Right hindlimb (tissue), 1 donor: ENCODE measurements at places on chromosomes 12 and 14.

DNA sequence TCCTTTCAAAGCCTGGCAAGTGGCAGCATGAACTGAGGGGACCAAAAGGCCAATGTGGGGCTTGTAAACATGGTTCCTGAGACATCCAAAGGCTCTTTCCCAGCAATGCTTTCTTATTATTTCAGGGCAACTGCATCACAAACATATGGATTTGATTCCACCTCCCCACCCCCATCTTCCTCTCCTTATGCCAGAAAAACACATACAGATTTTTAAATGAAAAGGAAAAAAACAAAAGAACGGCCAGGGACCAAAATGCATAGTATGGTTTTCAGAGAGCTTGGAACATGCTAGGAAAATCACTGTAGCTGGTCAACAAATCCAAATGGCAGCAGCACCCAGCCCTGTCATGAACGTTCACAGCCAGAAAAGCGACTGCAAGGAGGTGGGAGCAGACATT, 167.6 kb downstream of the ANO2 start:
- no peak for DNase-seq

- no peak for DNase-seq
Observed at GRCh38 chr12:10304161-10304574, 3.5 kb upstream of the KLRD1 start.

GRCh38 chr12:40325349-40325960, 100.7 kb downstream of the LRRK2 start:
- no peak for DNase-seq

DNA sequence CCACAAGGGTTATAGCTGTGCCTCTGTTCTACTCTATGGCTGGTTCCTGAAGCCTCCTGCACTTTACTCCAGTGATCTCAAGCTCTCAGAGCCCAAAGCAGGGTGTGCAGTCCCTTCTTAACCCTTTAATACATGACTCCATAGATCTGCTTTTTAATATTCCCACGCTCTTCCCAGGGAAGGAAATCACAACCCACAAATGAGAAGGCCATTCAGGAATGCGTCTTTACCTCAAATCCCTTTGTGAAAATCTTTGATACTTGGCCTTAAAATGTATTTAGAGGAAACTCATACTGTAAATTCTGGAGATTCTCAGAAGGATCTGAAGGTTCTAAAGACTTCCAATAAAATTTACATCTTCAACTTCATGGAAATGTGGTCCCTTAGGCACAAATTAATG, 17.0 kb downstream of the NID2 start:
- DNase-seq, result no peak

DNA sequence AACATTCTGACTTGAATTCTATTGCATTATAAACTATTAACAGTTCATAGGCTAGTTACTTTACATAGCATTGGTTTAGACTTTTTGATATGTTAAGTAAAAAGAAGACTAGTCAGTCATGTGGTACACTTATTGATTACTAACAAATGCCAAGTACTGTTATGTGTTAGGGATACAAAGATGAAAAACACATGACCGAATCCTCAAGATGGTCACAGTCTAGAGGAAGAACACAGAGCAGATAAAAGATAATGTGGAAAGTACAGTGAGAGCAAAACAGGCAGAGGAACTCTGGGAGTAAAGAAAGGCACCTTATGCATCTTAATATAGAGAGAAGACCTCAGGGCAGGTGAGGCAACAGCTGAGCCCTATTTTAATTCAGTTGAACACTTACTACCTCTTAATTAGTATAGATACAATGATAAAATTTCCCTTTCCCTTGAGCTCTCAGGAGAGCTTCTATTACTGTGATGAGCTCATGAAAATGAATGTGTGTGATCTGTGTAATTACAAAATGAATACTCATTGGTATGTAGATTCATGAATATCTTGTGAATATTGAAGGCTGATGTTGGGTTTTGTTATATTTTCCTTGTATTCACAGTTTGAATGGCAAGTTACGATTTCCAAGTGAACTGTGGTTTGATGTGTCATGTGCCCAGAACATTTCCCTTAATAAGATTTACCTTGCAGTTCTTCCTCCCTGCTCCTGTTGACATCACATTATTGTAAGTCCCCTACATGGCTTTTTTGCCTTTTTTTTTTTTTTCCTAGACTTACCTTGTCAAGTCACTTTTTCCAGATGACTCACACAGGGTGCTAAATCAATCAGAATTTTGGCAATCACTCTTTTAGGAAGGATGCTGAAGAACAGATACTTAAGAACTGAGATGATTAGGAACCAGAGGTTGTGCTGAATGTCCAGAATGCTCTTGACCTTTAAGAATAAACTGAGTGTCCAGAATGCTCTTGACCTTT, 29.5 kb upstream of the MSRB3 start:
- no peak for DNase-seq

- DNase-seq, result no peak
Observed at GRCh38 chr12:99111600-99111999, 466.5 kb downstream of the APAF1 start.

- no peak for DNase-seq
Observed at GRCh38 chr12:69026336-69026735, 93.4 kb upstream of the CPM start.

DNA sequence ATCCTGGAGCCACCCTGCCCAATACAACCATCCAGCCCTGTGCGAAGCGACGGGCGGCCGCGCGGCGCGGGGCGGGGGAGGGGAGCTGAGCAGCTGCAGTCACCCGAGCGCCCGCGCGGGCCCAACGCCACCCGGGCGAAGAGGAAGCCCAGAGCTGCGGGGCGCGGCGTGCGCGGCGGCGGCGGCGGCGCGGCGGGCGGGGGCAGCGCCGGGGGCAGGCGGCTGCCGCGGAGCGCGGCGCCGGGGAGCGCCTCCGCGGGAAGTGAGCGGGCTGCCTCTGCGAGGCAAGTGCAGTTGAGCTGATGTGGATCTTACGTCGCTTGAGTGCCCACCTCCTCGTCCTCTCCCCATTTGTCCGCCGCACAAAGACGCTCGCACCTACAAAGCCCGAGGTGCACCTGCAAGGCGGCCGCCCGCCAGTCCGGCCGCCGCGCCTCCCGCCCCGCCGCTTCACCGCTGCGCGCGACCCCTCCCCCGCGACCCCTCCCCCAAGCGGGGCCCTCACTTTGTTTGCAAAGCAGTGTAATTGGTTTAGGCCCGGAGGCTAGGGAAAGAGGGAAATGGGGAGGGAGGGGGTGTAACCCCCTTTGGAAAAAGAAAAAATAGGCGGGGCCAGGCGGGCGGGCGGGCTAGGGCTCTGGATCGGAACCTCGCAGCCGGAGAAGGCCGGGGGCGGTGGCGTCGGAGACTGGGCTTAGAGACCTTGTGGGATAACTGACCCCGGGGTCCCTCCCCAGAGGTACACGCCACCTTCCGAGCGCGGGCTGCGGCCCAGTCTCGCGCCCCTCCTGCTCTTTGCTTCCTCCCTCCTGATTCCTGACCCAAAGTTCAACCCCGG, at the start of the genes FOXA1 and TTC6:
Gene FOXA1 (minus strand): TSS at position 279 of the 838 bp plus-strand sequence. CDS start 277 bp downstream, at position 2.
Gene TTC6 (plus strand): TSS at position 659 of the 838 bp plus-strand sequence. CDS start 26,436 bp downstream, outside the sequence.
- DNase-seq, result no peak

- no peak for DNase-seq
Observed at GRCh38 chr14:36944307-36945010, 227.9 kb downstream of the SLC25A21 start.

DNA sequence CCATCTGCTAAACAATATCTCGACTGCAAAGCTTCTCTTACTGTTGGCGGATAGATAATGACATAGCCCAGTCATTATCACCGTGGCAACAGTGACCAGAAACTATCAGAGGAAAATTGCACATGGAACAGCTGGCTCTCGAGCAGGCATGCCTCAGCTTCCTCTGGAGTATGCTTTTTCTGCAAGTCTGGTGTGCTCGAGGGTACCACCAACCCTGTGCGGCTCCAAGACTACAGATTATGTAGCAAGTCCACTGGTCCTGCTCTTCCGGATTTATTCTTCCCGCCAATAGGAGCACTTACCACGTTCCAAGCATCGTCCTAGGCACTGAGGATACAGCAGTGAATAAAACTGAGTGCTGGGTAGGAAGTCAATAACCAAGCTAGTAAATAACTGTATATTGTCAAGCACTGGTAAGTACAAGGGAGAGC, 1.4 kb upstream of the GLRX5 start:
- DNase-seq, result no peak
